ENCODE measurements at places on chromosomes 13 and 19.

- no peaks in the 10 kb centered on the region for H3K27me3 ChIP-seq
- H3K4me3 ChIP-seq: no peak overlapping the region
- no peaks in the 10 kb centered on the region for H3K4me1 ChIP-seq
- no peak overlapping the region for H3K27ac ChIP-seq
These were observed 34.4 kb downstream of the RAP2A start for GRCh38 chr13:97468331-97468730.

DNA sequence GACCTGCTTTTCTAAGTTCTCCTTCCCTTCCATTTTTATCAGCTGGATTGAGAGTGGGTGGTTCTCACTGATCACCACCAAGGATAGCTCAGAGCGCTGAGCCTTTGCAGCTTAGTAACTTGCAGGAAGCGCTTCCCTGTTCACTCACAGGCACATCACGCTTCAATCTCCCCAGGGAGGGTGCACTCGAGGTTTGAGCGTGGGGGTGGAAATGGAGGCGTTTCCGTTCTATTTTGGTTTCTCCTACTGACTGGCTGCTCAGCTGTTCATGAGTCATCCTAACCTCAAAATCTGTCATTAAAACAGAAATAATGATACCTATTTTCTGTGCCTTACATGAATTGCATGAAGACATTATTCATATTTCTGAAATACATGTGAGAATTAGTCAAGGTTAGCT is 292.1 kb downstream of the SPRY2 start:
- H3K27me3 ChIP-seq: peaks cover 3% of the 10 kb centered on the region
- peaks cover 14% of the 10 kb centered on the region for H3K4me1 ChIP-seq
- H3K27ac ChIP-seq: no peak overlapping the region

DNA sequence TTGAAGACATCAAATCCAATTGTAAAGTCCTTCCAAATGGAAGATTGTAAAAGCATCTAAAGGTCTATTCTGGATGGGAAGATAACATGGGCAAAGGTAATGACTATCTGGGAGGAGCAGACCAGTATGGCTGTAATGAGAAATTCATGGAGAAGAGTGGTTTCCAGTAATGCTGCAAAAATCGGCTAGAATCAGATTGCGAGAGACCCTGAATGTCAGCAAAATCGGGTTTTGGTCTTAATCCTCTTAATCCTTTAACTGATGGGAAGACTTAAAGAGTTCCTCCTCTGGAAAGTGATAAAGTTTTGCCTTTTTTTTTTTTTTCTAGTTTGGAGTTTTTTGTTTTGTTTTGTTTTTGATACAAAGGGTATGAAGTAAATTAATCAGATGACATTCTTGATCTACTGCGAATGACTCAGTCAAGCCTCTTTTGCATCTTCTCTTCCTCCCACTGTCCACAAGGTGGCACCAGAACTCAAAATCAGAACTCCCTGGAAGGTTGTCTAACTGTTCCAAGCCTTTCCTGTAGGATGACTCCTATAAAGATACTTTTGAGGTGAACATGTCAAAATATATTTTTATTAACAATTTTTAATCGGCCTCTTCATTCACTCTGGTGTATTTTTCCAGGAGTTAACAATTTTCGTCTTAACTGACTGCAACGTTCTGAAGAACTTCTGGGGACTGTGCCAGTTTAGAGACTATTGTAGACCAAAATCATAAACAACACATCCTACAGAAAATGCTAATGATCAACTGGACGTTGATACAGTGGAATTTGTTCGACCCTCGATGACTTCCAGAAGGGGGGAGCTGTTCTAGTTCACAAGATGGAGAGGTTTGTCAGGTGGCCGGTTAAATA is 213.3 kb upstream of the MIR17HG start:
- no peak overlapping the region for H3K27ac ChIP-seq
- peaks cover 2% of the 10 kb centered on the region for H3K27me3 ChIP-seq
- DNase-seq: peak; percentile 47
- no peaks in the 10 kb centered on the region for H3K4me1 ChIP-seq
- no peak overlapping the region for H3K4me3 ChIP-seq
- H3K36me3 ChIP-seq: no peaks in the 10 kb centered on the region

GRCh38 chr19:52648336-52649016 is 10.3 kb upstream of the ZNF83 start:
- H3K4me1 ChIP-seq: no peaks in the 10 kb centered on the region
- peaks cover 50% of the 10 kb centered on the region for H3K36me3 ChIP-seq
- no peaks in the 10 kb centered on the region for H3K27me3 ChIP-seq
- DNase-seq: no peak
- no peak overlapping the region for H3K27ac ChIP-seq
